ENCODE measurements at places on chromosomes 5 and 9.

- DNase-seq, result no peak
These were observed 367.5 kb upstream of the PTGER4 start for GRCh38 chr5:40312205-40312604.

GRCh38 chr5:141633871-141634561 lies 2.6 kb downstream of the HDAC3 start:
- no peak for DNase-seq

GRCh38 chr5:173855162-173855994 lies 32.8 kb upstream of the CPEB4 start:
- DNase-seq, result no peak

- DNase-seq, result no peak
These were observed 45.9 kb upstream of the JAK2 start for GRCh38 chr9:4939118-4939561.

- DNase-seq, result no peak
These were observed 256.2 kb downstream of the ZSWIM6 start for GRCh38 chr5:61588216-61588615.

GRCh38 chr5:3199962-3200755 lies 395.5 kb upstream of the IRX1 start:
- DNase-seq, result no peak

Measured in activated T-cell treated with anti-CD3 and anti-CD28 coated beads for 48 hours (primary cell).